ENCODE measurements at places on chromosomes 13 and 19. TPM values are rescaled to one million over a fixed set of nuclear protein-coding genes. Genes with fewer than 3 reads are reported as not detected.

GRCh38 chr19:7397687-7398086 is 49.0 kb downstream of the ARHGEF18 start:
- DNase-seq: no peak

GNG7 gene
- total RNA-seq: 12.2 TPM

DNA sequence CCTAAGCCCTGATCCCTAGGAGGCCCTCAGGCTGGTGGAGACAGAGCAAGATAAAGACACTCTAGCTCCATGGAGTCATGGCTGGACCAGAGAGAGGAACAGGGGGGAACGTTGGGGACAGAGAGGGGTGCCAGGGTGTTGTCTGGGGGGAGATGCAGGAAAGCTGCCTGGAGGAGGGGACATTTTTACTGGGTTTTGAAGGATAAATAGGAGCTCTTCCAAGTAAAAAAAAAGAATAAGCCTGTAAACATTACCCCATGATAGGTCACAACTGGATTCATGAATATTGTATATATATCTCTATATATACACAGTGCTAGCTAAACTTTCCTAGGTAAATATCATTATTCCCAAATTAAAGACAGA is 714 bp downstream of the HSH2D start:
- DNase-seq: no peak

IRGC gene
- not detected for total RNA-seq

DNA sequence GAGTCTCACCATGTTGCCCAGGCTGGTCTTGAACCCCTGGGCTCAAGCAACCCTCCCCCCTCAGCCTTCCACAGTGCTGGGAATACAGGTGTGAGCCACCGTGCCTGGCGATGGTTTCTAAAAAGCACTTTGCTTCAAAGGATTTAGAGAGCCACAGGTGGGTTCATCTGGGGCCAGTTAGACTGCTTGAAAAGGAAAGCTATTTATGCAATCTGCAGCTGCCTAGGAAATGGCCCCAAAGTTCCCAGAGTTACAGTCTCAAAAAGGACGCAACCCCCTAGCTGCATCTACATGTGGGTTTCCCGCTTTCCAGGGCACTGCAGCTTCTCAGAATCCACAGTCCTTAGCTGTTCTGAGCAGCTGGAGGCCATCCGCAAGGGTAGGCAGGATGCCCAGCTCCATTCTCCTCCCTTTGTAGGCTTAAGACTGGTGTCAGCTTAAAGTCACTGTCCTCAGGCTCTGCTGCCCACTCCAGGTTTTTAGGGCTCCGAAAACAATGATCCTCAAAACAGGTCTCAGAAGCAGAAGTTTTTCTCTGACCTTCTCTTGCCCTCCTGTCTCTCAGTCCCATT is 41.4 kb downstream of the ZNF823 start:
- DNase-seq: no peak

IL27RA gene
- 2.8 TPM for total RNA-seq

DNA sequence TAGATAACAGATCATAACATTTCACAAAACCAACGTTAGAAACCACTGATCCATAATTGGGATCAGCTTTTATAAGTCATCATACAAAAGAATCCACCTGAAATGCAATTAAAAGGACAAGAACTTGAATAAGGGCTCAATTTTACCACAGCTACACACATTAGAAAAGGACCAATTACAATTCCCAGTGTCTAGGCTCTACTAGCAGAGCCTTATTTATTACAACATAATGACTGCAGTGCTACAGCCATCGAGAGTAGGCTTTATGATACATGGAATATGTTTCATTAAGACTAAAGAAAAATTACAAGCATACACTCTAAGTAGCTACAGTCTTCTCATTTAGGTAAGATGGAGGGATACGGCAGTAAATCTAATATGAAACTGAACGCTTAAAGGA is 2.9 kb downstream of the RBM26 start:
- no peak for DNase-seq

DNA sequence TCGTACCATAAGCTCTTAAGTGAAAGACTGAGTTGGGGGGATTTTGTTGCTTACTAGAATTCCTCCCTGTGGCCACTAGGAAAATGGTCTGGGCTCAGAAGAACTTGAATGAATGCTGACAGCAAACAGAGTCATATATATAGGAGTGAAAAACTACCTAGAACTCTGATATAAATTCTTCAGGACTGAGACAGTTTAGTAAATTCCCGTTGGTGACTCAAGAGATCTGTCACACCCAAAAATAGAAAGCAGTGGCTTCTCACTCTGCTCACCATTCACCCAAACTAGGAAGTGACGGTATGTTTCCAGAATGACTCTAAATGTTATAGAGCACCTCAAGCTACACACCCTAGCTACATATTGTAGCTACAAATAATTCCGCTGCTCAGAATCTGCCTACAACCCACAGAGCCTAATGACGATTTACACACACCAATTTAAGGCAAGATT is 116.2 kb downstream of the TBC1D4 start:
- DNase-seq: no peak

GRCh38 chr19:31553846-31554215 is 204.6 kb upstream of the TSHZ3 start:
- no peak for DNase-seq
